T-cell (primary cell): ENCODE measurements at places on chromosomes 11 and 22. TPM values are rescaled to one million over a fixed set of nuclear protein-coding genes. Genes with fewer than 3 reads are reported as not detected.

Gene MMP7
- not detected for total RNA-seq

Gene CHRDL2
- not detected for total RNA-seq

Gene TMA7B
- 18.9 TPM for total RNA-seq

Gene ANGPTL5
- total RNA-seq = not detected

Gene DEUP1
- total RNA-seq = not detected

Gene KCNK4
- 0.35 TPM for total RNA-seq

Gene OR51B4
- not detected for total RNA-seq

Gene POU2AF3
- not detected for total RNA-seq

Gene SLC5A12
- total RNA-seq = not detected

Gene KCNK7
- 8.0 TPM for total RNA-seq

Gene GAL3ST1
- 1.5 TPM for total RNA-seq

Gene TRAF6
- total RNA-seq = 18.6 TPM

Gene DLG2
- 3.5 TPM for total RNA-seq

Gene SLCO2B1
- not detected for total RNA-seq

Gene SYT7
- not detected for total RNA-seq

Gene GVQW3
- total RNA-seq = 6.5 TPM

Gene APOA1
- 4.8 TPM for total RNA-seq

Gene PLA2G6
- total RNA-seq = 197 TPM

Gene GLYAT
- not detected for total RNA-seq

Gene APOBEC3H
- 6.1 TPM for total RNA-seq

Gene FGF3
- not detected for total RNA-seq

Gene SLC39A13
- total RNA-seq = 45.6 TPM

Gene KRTAP5-11
- total RNA-seq = not detected

Gene IL10RA
- 450 TPM for total RNA-seq

Gene P4HA3
- not detected for total RNA-seq

Gene ANKK1
- 4.6 TPM for total RNA-seq

Gene RTN3
- total RNA-seq = 27.3 TPM

Gene OR52A1
- not detected for total RNA-seq

Gene OSM
- 5.9 TPM for total RNA-seq
